Thoracic aorta (tissue), 2 donors: ENCODE measurements at places on chromosomes 4 and X.

- no peak for DNase-seq
Observed at GRCh38 chr4:119643306-119644042, 14.9 kb upstream of the PDE5A start.

DNA sequence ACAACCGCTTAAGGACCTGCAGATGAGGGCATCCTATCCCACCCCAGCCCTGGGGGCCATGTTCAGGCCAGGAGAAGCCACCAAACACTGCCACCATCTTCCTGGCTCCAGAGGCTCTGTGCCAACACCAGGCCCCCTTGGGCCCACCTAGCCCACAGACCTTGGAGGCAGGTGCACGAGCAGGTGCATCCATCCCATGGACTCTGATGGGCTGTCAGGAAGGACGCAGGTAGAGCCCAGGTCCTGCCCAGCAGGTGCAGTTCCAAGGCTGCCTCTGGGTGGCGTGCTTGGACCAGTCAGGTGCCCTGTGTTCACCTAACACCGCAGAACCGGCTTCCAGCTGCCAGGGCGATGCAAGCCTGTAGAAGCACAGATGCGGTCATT lies 22.8 kb upstream of the PDE6B start:
- no peak for DNase-seq

GRCh38 chr4:172393220-172393619 lies 580.0 kb downstream of the GALNTL6 start:
- DNase-seq, result no peak

DNA sequence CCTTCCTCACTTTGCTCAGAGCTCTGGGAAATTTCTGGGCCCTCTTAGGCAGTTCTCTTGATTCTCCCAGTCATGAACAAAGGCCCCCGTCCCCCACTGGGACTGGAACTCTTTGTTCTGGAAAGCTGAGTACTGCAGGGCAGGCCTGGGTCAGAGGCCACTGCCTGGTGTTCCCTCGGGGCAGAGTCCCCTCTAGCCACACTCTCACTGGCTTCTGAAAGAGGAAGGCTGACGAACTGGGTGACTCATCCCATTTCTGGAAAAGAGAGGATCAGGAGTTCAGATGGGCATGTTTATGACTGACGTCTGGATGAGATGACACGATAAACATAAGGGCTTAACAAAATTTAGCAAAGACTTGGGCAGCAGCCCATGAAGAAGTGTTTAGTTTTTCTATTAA lies 47.7 kb downstream of the DDX3X start:
- no peak for DNase-seq

DNA sequence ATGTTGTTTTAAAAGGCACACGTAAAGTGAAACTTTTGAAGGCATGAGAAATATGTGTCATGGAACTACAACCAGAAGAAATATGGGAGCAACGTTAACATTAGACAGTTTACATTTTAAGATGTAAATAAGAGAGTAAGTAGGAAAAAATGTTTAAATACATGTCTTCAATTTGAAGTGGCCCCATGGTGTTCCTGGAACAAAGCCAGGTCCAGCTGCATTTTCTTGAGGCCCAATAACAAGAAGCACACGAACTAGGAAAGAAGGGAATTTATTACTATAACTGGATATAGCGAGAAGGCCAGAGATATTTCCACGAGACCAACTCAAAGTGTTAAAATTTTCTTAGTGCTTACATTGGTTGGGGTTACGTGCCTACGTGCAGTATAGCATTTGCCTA lies 458.1 kb downstream of the KCTD8 start:
- DNase-seq, result no peak

- DNase-seq, result no peak
Observed at GRCh38 chr4:155164718-155165117, 43.7 kb upstream of the NPY2R start.

DNA sequence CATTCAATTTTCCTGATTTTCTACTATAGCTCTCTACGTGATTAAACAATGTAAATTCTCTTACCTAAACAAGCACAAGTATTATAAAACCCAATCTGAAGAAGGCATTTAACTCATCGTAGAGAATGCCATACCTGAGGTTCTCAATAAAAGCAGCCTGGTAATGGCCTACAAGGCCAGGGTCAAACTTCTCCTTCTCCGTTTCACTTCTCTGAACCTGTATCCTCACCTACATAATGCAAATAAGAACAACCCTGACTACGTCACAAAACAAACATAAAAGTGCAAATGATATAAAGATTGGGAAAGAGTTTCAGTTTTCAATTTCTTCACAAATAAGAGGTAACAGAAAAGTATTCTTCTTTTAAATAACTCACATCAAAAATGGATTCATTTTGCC lies 55.6 kb upstream of the STS start:
- DNase-seq, result no peak

DNA sequence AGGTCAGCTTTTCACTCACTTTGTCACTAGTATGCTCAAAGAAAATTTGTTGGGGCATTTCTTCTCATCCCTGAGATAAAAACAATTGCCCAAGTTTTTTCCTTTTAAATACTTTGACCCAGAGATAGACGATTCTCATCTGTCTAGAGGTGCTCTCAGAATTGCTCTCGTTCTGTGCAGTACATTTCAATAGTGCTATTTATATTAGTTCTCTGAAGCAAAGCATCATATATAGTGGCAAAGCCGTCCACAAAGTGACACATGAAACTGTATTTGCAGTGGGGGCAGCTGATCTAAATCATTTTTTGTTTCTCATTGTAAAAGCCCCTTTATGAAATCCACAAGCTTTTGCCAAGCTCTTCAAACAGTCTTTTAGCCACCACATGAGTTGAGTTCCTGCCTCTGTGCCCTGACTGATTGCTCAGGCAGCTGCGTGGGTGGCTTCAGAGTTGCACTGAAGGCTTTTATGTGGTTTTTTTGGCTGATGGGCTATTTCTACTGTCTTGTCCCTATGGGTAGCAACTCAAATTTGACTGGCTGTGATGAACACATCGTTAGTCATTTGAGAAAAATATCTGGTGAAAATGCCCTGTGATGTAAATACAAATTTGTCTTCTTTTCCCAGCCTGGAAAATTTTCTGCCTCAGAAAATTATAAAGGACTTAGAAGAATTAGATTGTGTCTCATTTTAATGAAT lies 119.1 kb upstream of the OTUD4 start:
- DNase-seq, result no peak

DNA sequence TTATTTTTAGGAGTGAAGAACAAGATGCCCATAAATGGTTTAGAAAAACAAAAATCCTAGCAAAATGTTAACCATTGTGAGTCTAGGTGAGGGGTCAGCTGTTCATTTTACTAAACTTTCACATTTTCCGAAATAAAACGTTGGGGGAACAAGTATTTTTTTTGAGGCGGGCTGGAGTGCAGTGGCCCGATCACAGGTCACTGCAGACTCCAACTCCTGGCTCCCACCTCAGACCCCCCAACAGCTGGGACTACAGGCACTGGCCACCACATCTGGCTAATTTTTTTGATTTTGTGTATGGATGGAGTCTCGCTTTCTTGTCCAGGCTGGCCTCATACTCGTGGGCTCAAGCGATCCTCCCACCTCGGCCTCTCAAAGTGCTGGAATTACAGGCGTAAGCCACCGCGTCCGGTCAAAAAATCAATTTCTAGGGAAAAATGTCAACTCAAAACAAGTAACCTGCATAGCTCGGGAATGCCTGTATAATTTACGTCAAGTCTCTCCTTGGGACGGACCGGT lies 742 bp upstream of the TAF1 start:
- DNase-seq, result no peak

- DNase-seq, result no peak
Observed at GRCh38 chr4:71974681-71975080, 57.1 kb upstream of the NPFFR2 start.

DNA sequence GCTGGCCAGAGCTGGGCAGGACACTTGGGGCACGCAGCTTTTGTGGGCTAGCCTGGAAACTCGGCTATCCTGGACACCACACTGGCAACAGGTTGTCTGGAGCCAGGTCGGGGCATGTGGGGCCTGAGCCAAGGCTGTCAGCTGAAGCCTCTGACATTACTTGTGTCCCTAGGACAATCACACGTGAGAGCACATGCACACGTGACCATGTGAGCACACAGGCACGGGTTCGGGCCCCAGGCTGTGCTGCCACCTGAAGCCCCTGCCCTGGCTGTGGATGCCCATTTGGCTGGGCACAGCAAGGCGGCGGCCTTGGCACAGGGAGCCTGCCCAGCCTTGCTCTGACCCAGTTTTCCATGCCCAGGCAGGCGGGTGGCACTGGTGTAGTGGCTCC lies 8.7 kb upstream of the FGFR3 start:
- no peak for DNase-seq

DNA sequence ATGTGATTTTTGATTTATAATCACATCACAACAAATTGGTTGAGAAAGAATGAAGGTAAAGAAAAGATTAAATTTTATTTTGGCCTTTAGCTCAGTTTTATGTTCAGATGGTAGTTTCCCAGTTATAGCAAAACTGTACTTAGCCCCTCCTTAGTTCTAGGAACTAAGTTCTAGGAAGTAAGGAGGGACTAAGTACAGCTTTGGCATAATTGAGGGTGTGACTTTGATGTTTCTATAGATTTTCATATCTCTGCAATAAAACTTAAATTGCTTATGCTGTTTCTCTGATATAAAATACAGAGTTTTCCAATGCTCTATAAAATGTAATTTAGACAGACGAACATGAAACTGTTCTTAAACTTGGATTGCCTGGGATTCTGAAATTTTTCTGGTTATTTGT lies 46.6 kb upstream of the SLC4A4 start:
- no peak for DNase-seq

DNA sequence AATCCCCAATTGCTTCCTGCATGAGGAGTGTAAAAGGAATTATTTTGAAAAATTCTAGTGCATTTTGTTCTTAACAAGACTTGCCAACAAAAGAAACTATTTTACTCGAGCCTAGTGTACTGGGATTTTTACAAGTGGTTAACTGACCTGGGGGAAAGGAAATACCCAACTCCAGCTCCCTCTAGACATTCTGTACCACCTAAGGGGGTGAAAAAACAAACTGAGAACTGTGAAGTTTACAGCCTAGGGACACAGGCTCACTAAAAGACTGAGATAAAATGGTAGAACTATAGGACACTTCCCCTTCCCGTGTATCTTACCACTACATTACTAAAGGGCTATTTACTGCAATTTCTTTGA lies 2.6 kb upstream of the ADH5 start:
- no peak for DNase-seq

DNA sequence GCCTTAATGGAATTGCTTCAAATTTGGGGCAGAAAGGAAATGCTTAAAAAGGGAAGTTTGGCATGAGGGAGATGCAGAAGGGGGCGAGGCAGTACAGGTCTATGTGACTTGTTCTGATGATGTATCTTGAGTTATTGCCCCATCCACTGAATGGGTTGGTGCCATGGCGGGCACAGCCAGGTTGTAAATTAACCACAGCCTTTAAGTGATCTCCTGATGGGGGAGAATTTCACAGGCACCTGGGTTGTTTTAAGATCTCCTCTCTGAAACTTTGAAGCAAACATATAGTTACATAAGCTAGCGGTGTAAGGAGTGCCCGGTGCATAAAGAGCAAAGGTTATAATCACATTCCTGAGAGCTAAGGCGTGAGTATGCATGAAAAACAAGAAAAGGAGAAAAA lies 37.0 kb downstream of the NPY5R start:
- no peak for DNase-seq

- no peak for DNase-seq
Observed at GRCh38 chr4:154822775-154823174, 41.7 kb downstream of the RBM46 start.

GRCh38 chr4:189237340-189237739 lies 703.3 kb upstream of the FRG1 start:
- no peak for DNase-seq

GRCh38 chr4:184347251-184348239 lies 126.8 kb downstream of the IRF2 start:
- DNase-seq, result no peak

GRCh38 chr4:147583876-147584275 lies 33.3 kb upstream of the TMEM184C start:
- DNase-seq, result no peak

GRCh38 chr4:48787056-48787455 lies 7.0 kb upstream of the FRYL start:
- no peak for DNase-seq

- no peak for DNase-seq
Observed at GRCh38 chrX:15983034-15983433, 128.4 kb upstream of the AP1S2 start.

GRCh38 chr4:111650146-111650545 lies 495.1 kb upstream of the FAM241A start:
- DNase-seq, result no peak

DNA sequence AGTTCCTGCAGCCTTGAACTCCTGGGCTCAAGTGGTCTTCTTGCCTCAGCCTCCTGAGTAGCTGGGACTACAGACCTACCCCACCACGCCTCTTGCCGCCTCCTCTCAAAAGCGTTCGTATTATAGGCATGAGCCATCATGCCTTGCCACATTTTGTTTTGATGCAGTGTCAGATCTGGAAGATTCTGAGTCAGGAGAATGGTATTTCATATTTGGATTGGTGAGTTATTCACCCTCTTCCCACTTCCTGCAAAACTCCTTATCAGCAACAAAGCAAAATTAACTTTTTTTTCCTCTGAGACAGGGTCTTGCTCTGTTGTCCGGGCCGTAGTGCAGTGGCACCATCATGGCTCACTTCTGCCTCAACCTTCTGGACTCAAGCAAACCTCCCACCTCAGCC lies 29.6 kb downstream of the REST start:
- DNase-seq, result no peak

- no peak for DNase-seq
Observed at GRCh38 chrX:118250445-118250844, 95.5 kb upstream of the WDR44 start.

DNA sequence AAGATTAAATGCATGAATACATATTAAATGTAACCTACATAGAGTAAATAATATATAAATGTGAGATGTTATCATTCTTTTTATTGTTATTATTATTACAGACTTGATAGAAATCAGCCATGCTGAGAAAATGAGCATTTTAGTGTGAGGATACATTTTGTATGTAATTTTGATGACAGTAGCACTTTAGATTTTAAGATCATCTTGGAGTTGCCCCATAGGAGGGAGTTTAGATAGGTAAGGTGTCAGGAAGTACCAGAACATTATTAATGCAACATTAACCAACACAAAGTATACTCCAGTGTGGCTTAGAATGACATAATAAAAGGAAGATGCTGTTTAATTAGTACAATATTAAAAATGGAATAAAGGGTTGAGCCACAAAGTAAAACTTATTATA lies 8.4 kb downstream of the TMPRSS11A start:
- no peak for DNase-seq

- no peak for DNase-seq
Observed at GRCh38 chr4:76624931-76625715, 190.1 kb downstream of the SHROOM3 start.

DNA sequence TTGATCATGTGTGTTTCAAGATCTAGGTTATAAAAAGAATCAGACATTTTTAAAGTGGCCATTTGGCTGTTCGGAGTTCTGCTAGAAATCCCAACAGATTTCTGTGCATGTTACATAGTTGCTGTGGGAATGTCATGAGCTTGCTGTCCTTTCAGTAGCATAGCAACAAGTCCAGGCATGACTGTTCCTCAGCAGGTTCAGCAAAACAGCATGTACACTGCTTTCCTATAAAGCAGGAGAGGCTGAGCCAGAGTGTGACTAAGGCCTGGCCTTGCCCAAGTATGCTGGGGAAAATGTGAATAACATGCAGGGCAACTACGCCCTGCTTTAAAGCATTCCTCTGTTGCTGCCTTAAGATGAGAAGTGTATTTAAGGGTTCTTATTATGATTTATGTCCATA lies 217.1 kb upstream of the SMIM31 start:
- DNase-seq, result no peak

GRCh38 chrX:84956304-84956703 lies 47.4 kb upstream of the APOOL start:
- DNase-seq, result no peak

- no peak for DNase-seq
Observed at GRCh38 chr4:84529169-84529751, 30.2 kb upstream of the NKX6-1 start.
